ENCODE measurements at places on chromosomes 6 and 20.

DNA sequence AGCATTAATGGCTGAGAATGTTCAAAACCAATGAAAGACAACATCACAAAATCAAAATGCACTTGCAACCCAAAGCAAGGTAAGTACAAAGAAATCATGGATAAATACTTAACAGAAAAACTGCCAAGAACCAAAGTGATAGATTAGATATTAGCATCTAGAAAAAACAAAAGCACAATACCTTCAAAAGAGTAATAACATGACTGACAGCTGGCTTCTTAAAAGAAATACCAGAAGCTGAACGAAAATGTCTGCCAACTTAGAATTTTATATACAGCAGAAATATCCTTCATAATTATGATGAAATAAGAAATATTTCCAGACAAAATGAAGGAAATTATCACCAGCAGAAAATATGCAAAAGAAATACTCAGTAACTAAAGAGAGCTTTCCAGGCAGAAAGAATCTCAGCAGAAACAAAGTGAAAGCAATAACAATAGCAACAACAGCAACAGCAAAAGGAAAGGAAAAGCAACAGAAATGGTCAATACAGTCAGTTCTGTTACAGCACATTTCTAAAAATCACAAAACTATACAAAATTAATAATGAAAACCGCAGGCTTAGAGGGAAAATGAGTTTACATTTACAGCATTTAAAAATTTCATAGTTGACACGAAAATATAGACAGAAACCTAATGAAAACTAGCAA is 121.5 kb upstream of the MAN1A1 start:
- no peak for DNase-seq

DNA sequence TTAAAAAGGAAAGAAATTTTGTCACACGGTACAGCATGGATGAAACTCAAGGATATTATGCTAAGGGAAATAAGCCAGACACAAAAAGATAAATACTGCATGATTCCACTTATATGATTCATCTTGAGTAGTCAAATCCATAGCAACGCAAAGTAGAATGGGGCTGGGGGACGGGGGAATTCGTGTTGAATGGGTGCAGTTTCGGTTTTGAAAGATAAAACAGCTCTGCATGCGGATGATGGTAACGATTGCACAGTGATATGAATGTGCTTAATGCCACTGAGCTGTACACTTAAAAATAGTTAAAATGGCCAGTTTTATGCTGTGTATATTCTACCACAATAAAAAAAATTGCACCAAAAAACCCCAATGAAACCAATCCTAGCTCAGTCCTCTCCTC is 52.9 kb upstream of the SIRPA start:
- DNase-seq = no peak

DNA sequence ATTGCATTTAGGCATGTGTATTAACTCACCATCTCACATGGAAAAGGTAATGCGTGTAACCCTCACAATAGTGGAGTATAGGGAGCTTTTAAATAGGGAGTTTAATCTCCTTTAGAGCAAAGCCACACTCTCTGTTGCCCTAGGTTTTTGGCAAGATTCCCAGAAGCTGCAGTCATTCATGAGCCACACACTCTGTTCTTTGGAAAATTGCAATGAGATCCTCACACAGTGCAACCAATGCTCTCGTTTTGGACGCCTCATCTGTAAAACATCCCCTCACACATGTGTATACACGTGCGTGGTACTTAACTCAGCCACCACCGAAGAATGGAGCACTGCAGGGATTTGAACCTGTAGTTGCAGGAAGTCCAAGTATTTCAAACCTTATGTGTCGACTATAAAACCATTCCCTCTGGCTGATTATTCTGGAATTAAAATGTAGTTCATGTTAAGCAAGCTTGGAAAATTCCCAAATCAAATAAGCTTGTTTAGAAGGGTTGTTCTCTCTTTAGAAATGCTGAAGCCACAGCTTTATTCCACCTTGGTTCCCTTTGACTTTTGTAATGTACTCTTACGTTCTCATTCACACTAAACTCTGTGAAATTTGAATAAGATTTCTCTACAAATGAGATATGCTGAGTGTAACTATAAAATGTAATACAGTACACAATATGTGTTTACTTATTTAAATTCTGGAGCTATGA is 489.8 kb upstream of the MANEA start:
- peak; percentile 84 for DNase-seq

DNA sequence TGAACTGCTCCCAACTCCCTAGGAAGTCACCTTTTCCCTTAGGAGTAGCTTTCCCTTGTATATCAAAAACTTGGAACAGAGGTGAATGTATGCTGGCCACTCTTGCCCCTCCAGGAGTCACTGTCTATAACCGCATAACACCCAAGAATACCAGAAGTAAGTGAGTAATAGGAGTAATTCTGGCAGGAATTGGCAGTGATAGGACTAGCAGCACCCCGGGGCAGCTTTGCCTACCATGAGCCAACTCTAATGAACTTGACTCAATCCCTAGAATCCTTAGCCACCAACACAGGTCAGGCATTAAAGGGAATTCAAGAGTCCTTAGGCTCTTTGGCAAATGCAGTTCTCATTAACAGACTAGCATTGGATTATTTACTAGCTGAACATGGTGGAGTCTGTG is 28.8 kb upstream of the CD164 start:
- DNase-seq = no peak

- DNase-seq = no peak
Observed at GRCh38 chr6:166776571-166776970, 149.5 kb upstream of the RPS6KA2 start.

- DNase-seq = no peak
Observed at GRCh38 chr6:43856005-43856765, 86.2 kb downstream of the VEGFA start.

DNA sequence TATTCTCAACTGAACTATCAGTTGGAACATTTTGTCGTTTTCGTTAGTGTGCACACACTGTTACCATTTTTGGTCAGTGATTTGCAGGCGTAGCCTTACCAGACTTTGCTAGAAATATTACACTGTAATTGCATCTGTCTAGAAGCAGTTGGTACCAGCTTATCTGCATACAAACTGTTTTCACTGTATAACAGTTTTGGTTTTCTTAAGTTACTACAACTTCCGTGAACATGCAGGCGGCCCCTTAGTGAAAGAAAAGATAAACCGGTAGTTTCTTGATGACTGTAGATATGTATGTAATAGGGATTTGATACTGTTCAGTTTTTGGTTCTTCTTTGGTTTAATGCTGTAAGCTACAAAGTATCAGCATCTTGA is 1.3 kb downstream of the DSTN start:
- DNase-seq = no peak

DNA sequence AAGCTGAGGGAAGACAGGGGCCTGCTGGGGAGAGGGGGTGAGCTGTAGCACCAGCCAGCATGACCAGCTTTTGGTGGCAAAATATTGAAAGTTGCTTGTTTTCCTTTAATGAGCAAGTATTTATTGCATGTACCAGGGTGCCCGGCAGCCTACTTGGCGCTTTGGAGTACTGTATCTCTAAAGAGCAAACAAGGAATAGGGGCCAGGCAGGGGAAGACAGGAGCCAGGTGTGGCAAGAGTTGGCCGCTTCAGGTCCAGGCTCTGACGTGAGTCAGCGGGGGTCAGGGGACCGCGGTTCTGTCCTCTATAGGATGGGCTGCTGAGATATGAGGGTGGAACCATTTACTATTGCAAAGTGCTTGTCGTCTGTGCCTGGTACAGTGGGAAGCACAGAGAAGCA is 63.1 kb downstream of the PSMG4 start:
- DNase-seq = no peak

DNA sequence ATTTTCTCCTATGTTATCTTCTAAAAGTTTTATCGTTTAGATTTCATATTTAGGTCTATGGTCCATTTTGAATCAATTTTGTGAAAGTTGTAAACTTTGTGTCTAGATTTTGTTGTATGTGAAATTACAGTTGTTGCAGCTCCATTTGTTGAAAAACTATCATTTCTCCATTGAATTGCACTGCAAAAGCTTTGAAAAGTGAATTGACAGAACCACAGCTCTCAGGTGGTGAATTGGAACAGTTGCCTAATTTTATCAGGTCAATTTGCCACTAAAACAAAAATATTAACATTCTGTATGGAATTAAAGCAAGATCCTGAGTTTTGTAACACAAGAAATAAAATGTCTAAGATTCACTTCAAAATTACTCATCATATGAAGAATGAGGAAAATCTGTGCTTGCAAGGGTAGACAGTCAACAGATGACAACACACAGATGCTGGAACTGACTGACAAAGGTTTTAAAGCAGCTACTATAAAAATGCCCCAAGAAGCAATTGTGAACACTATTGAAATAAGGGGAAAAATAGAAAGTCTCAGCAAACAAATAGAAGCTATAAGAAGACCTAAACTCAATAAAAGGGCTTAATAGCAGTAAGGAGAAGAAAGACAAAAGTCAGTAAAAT is 346.7 kb downstream of the PAX1 start:
- no peak for DNase-seq

DNA sequence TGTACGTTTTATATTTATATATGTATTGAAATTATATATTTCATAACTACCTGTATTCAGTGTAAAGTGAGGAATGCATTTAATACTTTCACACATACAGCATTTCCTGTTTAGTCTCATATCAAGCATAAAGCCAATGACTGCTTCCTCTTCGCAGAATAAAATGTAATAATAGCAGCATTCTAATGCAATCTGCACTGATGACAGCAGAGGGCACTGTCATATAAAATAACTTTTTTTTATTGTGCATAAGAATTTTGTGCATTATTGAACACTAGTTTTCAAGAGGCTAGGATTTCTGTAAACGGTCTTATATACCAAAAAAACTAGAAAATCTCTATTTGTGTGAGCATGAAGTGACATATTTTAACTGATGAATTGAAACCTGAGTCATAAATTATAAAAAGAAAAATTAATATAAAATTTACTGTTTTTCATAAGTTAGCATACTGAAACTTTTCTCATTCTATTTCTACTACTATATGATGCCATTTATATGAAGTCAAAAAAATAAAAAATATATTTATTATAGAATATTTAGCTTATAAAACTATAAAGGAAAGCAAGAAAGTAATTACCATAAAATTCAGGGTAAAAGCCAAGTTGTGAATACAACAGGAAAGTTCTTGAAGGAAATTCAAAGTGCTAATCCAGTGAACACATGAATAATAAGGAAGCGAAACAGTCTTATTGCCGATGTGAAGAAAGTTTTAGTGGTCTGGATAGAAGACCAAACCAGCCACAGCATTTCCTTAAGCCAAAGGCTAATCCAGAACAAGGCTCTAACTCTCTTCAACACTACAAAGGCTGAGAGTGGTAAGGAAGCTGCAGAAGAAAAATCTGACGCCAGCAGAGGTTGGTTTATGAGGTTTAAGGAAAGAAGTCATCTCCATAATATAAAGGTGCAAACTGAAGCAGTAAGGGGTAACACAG is 36.3 kb downstream of the RNF146 start:
- no peak for DNase-seq

DNA sequence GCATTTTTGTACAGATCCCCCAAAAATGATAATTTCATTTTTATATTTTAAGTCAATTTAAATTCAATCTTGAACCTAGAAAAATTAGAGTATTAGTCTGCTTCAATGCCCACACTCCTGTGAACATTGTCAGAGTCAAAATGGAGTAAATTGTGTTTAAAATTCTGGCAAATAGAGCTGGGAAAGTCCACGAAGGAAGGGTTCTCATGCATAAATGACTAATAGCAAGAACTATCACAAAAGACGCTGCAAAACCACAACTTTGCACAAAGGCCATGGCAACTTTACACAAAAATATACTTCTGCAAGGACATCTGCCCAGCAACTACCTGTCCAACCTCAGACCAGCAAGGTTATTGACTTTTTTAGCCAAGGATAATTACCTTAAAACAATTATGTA is 203.2 kb upstream of the SMLR1 start:
- peak; percentile 80 for DNase-seq

DNA sequence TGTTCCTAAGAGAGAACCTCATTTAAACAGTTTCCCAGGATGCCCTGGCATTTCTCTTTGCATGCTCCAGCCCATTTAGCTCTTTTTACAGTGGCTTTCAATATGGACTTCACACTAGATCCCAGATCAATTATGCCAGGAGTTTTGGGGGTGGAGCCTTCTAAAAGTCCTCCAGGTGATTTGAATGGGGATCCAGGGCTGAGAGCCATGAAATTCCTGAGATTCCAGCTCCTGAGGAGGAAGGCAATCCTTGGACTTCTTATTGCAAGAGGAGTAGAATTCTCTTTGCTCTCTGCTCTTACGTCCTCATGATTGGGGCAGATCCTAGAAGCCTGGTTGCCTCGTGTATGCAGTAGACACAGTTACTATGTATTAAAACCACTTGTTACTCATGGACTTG is 184.2 kb downstream of the DHX35 start:
- no peak for DNase-seq

- no peak for DNase-seq
Observed at GRCh38 chr6:43215066-43215465, 14.2 kb downstream of the DNPH1 start.

DNA sequence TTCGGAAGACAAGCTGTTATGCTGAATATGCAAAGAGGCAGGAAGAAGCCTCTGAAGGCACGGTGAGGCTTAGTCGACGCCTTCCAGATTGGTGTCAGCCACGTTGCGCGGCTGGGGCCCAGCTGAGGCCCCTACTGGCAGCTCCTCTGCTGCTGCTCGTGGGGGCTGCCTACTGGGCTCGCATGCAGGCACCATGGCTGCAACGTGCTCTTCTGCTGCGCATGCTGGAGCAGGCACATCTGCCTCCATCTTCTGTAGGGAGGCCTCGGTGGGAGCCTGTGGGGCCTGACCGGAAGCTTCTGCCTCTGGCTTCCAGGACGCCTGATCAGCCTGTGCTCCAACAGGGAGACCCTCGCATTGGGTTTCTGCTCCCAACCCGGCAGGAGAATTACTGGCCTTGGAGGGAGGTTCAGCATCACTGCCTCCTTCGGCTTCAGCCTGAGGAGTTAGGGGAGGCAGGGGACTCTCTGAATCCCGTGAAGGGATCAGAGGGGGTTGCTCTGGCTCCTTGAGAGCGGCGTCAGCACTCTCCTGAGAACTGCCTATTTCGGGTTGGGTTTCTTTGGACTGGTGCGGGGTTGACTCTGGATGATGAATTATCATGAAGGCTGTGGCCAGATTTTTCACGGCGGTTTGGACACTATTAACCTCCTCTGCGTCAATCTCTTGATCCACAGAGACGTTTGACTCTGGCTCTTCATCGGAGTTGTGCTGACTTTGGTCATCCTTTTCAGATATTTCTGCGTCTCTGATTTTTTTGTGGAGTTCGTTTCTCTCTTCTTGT is 49.1 kb downstream of the TXLNB start:
- DNase-seq = peak; percentile 68

DNA sequence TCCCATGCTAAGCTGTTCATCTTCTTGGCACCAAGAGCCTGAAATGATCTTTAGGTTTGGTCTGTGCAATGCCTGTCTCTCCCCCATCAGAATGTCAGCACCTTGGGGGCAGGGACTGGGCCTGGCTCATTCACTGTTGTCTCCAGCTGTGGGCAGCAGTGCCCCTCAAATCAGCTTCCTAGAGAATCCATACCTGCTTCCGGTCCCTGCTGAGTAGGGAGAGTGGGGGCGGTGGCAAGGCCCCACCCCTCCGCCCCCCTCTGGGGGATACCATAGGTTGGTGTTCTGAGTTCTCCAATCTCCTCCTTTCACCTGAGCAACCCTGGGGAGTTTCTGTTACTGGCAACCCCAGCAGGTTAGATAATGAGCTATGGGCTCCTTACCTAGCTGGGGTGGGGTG is 19.2 kb upstream of the SPDEF start:
- no peak for DNase-seq
